Stimulated activated CD4-positive, alpha-beta T cell treated with anti-CD3 and anti-CD28 coated beads, TNF-alpha, amount 100 ng/mL, for 48 hours (primary cell): ENCODE measurements at places on chromosomes 1 and 21.

DNA sequence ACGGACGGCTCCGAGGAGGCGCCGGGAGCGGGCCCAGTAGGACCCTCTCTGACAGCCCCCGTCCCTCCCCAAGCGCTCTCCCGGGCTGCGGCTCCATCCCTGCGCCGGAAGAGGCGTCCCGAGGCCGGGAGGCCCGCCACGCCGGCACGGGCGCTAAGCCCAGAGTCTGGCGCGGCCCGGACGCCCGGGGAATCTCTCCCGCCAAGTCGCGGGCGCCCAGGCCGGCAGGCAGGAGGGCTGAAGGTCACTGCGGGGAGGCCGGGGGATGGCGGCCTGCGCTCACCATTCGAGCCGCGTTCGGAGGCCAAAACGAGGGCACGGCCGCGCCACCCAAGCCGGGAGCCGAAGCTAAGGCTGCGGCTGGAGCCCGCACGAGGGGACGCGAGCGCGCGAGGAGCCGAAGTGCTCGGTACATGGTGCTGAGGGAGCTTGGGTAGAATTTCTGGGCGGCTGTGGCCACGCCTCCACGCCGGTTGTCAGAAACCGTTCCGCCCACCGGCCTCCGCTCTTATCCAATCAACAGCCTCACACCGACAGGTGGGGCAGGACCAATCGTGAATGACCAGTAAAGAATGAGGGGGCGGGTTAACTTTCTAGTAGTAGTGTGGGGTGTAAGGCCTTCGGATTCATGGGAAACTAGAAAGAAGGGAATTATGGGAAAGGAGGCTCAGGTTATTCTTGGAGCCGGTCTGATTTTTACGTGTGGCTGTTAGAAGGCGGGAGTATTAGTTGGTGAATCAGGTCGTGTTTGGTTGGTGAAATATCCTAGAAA, at the start of gene FH:
Gene FH, minus strand, starts transcription at position 448 of the 772 bp plus-strand sequence. Its CDS starts 33 bp downstream, at position 415.
- peak; percentile 89 for DNase-seq

- no peak for DNase-seq
Measured at GRCh38 chr1:159941591-159942560, 3.5 kb downstream of the IGSF9 start.

DNA sequence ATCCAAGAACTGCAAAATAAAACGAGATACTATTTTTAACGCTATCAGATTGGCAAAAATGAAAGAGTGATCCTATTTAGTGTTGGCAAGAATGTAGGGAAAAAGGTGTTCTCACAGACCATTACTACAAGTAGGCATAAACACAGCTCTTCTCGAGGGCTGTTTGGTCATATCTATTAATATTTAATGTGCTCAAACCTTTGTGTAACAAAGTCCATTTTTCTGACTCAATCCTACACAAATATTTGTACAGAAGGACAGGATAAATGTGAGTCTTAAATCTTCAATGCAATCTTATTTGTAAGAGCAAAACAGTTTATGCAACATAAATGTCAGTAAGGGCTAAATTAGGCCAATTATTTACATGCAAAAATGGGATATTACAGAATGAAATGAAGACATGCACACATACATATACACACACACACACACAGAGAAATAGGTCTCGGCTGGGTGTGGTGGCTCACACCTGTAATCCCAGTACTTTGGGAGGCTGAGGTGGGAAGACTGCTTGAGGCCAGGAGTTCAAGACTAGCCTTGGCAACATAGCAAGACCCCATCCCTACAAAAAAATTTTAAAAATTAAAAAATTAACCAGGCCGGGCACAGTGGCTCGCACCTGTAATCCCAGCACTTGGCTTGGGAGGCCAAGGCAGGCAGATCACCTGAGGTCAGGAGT, 17.7 kb downstream of the DHCR24 start:
- no peak for DNase-seq

DNA sequence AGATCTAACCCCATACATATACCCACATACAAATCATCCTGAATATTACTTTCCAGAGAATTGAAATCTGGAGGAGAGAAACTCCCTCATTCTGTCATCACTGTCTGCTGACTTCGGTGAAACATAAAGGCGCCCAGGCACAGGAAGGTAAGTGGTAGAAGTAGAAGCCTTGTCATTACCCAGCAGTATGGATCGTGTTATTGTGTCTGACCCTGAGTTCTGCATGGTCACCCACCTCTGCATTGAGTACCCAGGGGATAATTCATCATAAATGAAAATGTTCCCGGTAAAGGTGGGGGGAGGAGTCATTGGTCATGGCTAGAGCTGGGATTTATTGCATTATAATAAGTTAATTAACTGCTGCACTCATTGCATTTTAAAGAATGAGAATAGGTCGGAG, 342.6 kb upstream of the PKN2 start:
- DNase-seq, result no peak

- no peak for DNase-seq
Measured at GRCh38 chr1:233859446-233859845, 45.0 kb upstream of the SLC35F3 start.
